ENCODE measurements at places on chromosomes 1 and 21. TPM values are rescaled to one million over a fixed set of nuclear protein-coding genes. Genes with fewer than 3 reads are reported as not detected.
A peak's percentile ranks its signal among the peaks of the same experiment; 100 is the strongest.

- DNase-seq: no peak
These were observed 9.6 kb downstream of the FMO5 start for GRCh38 chr1:147215540-147215916.

- DNase-seq: no peak
These were observed 53.2 kb downstream of the VWA5B1 start for GRCh38 chr1:20343938-20344302.

DNA sequence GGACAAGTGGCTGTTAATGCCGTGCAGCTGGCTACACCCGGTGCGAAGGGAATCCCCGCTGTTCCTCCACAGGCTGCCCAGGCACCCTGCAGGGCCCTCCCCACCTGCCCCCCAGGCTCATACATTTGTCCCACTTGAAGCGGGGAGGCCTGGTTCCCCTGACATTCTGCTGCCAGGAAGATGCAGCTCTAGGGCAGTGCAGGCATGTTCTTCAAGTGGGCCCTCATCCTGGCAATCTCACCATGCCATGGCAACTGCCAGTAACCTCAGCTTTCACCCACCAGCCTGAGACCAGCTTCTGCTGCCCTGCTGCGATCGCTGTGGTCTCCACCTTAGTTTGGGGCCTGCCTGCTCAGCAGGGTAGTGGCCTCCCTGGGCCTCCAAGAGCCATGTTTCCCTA is 151.9 kb upstream of the COL6A1 start:
- no peak for DNase-seq

DNA sequence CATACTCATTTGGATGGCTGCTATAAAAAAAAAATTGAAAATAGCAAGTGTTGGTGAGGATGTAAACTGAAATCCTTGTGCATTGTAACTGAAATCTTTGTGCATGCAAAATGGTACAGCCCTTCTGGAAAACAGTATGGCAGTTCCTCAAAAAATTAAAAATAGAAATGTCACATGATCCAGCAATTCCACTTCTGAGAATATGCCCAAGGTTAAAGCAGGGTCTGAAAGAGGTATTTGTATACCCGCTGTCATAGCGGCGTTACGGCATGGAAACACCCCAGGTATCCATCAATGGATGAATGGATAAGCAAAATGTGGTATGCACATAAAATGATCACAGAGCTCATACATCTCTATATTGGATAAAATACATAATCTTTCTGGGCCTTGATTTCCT is 116.7 kb downstream of the RUSC1 start:
- DNase-seq: no peak

DNA sequence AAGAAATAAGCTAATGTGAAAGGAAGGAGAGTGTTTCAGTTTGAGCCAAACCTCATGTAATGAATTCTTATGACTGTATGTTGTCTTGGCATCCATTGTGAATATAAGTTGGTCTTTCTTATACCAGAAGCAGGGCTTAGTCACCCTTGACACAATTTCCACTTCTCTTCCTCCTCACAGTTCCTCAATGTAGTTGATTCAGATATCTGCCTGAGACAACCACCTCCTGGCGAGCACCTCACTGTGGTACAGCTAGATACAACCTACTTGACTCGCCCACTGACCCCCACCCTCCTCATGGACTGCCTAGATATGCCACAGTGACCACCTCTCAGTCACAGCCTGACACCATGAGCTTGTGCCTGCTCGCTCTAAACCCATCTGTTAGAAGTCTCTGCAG is 45.6 kb downstream of the KYAT3 start:
- no peak for DNase-seq

DNA sequence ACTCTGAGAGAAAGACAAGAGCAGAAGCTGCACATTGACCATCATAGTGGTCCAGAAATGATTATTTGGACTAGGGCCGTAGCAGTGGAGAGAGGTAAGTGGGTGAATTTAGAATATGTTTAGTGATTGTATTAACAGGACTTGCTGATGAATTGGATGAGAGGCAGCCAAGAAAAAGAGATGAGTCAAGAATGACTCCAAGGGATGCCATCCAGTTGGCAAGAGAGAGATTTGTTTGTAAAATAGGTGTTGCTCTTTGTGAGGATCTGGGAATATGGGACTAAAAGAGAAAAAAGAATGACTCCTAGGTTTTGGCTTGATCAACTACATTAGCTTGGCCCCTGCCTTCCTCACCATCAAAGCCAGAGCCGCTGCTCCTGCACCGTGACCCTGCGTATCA is 54.2 kb upstream of the ARTN start:
- DNase-seq: peak; percentile 80

DNA sequence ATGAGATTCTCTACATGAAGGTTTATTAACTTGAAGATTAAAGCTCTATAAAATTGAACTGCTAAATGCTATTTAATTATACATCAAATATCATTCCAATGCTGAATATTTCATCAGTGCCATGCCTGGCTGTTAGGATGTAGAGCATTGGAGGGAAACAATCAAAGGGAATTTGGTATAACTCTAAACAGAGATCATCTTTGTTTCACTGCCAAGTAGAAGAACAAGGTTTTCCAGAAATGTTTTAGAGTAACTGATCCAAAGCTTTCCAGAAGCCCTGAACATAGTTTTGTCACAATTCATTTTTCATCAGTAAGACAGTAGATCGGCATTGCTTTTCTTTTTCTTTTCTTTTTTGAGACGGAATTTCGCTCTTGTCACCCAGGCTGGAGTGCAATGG is 5.9 kb upstream of the DSTYK start:
- no peak for DNase-seq

DNA sequence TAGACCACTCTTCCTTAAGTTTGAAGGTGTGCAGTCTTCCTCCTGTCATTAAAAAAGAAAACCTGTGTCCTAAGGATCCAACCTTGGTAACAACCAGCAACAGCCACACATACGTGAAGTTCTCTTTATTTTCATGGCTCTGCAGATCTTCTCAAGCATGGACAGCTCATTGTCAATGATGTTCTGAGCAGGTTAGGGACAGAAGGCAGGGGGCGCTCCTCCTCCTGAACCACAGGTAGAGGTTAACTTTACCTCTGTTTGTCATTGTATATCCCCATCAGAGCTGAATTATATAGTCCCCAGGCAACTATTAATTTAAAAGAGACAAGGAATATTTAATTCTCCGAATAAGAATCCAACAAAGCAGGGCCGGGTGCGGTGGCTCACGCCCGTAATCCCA is 52.5 kb upstream of the CR2 start:
- no peak for DNase-seq

LIPI gene
- polyA plus RNA-seq: not detected

AKR7A3 gene
- polyA plus RNA-seq: 0.16 TPM

C1orf185 gene
- polyA plus RNA-seq: not detected

All from mammary epithelial cell (primary cell).